ENCODE measurements at places on chromosomes 13 and 19. TPM values are rescaled to one million over a fixed set of nuclear protein-coding genes. Genes with fewer than 3 reads are reported as not detected.

Gene DAND5
- total RNA-seq: not detected

Gene FBXO17
- 11.9 TPM for total RNA-seq

Gene FRY
- total RNA-seq: 28.7 TPM

Gene NKG7
- not detected for total RNA-seq

Gene RFPL4AL1
- not detected for total RNA-seq

Gene CYP2A7
- total RNA-seq: not detected

Gene FGF9
- 9.7 TPM for total RNA-seq

Gene SYDE1
- total RNA-seq: 12.2 TPM

Gene CLEC17A
- 0.28 TPM for total RNA-seq

Gene TIMM13
- 31.7 TPM for total RNA-seq

Gene ZNF493
- 22.0 TPM for total RNA-seq

Gene ZNF44
- 10.4 TPM for total RNA-seq

Gene AXL
- total RNA-seq: 127 TPM

Gene DMKN
- total RNA-seq: 4.0 TPM

Gene RNF17
- not detected for total RNA-seq

Gene ZNF829
- 2.4 TPM for total RNA-seq

Gene TRIP10
- total RNA-seq: 46.7 TPM

Gene ACTN4
- total RNA-seq: 140 TPM

Gene ZNF560
- 0.57 TPM for total RNA-seq

Gene SIAH3
- total RNA-seq: not detected

Gene SMIM44
- not detected for total RNA-seq

Gene FXYD3
- total RNA-seq: not detected

Gene VSIG10L
- total RNA-seq: 0.28 TPM

Gene KLK4
- total RNA-seq: not detected

Gene GPR108
- total RNA-seq: 50.2 TPM

Gene URAD
- total RNA-seq: not detected

All from smooth muscle cell of bladder (primary cell).